ENCODE measurements at places on chromosomes 2 and 18. TPM values are rescaled to one million over a fixed set of nuclear protein-coding genes. Genes with fewer than 3 reads are reported as not detected.

NT5C1B gene
- not detected for total RNA-seq

SCYGR8 gene
- total RNA-seq, result not detected

C2orf81 gene
- total RNA-seq, result 3.5 TPM

CNDP1 gene
- not detected for total RNA-seq

CCL20 gene
- not detected for total RNA-seq

REG3A gene
- total RNA-seq, result not detected

GALNT5 gene
- 146 TPM for total RNA-seq

WIPF1 gene
- total RNA-seq, result 16.9 TPM

RIT2 gene
- not detected for total RNA-seq

CFAP221 gene
- total RNA-seq, result 0.13 TPM

RUFY4 gene
- not detected for total RNA-seq

KIF1A gene
- total RNA-seq, result 0.33 TPM

CASP10 gene
- total RNA-seq, result 6.8 TPM

TXNDC2 gene
- not detected for total RNA-seq

NEB gene
- total RNA-seq, result 0.33 TPM

ABCG8 gene
- not detected for total RNA-seq

LBX2 gene
- 0.59 TPM for total RNA-seq

AMMECR1L gene
- 19.4 TPM for total RNA-seq

TMEM182 gene
- 3.7 TPM for total RNA-seq

CD226 gene
- 0.69 TPM for total RNA-seq

KCNG2 gene
- not detected for total RNA-seq

LCT gene
- 0.03 TPM for total RNA-seq

UGT1A6 gene
- total RNA-seq, result not detected

LIMS3 gene
- 4.2 TPM for total RNA-seq

ALLC gene
- total RNA-seq, result not detected

ST6GAL2 gene
- total RNA-seq, result 0.07 TPM

ZNF397 gene
- total RNA-seq, result 14.5 TPM

GPBAR1 gene
- total RNA-seq, result 0.03 TPM

COBLL1 gene
- total RNA-seq, result 16.1 TPM

PROKR1 gene
- not detected for total RNA-seq

ASAP2 gene
- total RNA-seq, result 63.4 TPM

ANKRD30BL gene
- total RNA-seq, result not detected

SULT1C4 gene
- total RNA-seq, result 0.17 TPM

POTEI gene
- total RNA-seq, result not detected

CCDC85A gene
- total RNA-seq, result 0.13 TPM

ACMSD gene
- total RNA-seq, result not detected

LRP1B gene
- total RNA-seq, result 0.03 TPM

CCDC121 gene
- total RNA-seq, result 1.8 TPM

PLEKHH2 gene
- 8.9 TPM for total RNA-seq

BMP10 gene
- not detected for total RNA-seq

TWIST2 gene
- total RNA-seq, result 20.7 TPM

SLC23A3 gene
- total RNA-seq, result 8.1 TPM

CSRNP3 gene
- 1.4 TPM for total RNA-seq

RMDN2 gene
- total RNA-seq, result 6.4 TPM

FOXD4L1 gene
- total RNA-seq, result 0.13 TPM

RGPD3 gene
- total RNA-seq, result 0.20 TPM

CRACDL gene
- 0.03 TPM for total RNA-seq

Measured in smooth muscle cell of the pulmonary artery (primary cell).